ENCODE measurements at places on chromosomes 7 and 10.

- no peak for DNase-seq
These were observed 177.8 kb upstream of the PLPP4 start for GRCh38 chr10:120279196-120279595.

- no peak for DNase-seq
These were observed 498.4 kb upstream of the POM121L12 start for GRCh38 chr7:52537051-52537450.

- DNase-seq: no peak
These were observed 28.6 kb upstream of the COL13A1 start for GRCh38 chr10:69772933-69773704.

GRCh38 chr7:108078211-108078673 lies 51.9 kb downstream of the LAMB4 start:
- DNase-seq: no peak

DNA sequence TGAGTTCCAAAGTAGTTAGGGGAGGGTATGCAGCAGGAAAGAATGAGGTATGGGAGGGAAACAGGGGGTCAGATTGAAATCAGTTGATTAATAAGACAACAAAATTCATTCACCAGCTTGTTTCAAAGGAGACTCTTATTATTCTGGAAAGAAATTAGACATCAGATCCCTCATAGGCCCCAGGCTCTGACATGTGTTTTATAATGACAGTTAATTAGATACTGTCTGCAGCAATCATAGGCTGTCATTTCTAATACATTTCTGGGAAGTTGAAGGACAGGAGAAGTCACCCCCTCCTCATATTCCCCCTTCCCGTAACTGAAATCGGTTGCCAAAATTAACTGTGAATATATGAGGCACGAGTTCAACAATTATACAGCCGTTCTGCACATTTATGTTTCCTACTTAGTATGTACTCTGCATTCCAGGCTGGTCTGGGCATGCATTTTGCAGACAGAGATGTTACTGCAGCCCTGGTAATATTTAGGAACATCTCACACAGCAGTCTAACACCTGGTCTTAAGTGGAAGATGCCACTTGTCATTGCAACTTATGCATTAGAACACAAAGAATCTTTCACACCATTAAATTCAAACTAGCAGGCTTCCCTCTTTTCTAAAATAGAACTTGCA lies 355.2 kb upstream of the LRGUK start:
- DNase-seq: no peak

DNA sequence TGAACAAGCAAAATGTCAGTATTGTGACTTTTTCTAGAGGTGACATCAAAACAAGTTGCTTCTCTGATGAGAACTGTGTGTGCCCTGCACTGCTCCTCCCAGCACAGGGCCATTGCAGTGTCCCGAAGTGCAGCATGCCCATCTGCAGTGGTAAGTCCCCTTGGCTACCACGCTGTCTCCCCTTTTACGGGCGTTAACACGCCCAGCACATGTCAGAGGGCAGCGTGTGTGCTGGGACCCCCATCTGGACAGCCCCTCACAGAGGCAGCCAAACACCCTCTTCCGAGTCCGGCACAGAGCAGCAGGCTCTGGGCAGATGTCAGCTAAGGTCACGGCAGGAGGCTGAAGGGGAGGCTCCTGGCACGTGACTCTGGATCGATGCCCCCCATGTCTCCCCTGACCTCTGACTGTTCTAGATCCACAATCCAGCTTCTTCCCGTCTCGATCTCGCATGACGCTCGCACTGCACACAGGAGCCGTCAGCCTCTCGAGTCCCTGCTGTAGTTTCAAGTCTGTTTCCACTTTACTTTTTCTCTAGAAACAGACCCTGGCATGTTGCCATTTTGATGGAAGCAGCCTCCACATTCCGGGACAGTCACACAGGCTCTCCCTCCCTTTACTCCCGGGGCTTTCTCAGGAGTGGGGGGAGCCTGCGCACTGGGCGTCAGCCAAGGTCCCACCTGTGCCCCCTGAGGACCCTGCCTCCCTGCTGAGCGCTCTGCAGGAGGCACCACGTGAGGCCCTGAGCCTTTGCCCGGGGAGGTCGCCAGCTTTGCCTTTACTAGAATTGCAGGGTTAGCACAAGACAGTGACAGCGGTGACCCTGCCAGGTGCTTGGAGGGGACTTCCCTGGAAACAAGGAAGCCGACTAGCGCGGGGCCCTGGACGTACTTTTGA lies 133.8 kb downstream of the TCERG1L start:
- no peak for DNase-seq

GRCh38 chr7:25496476-25497368 lies 268.4 kb upstream of the NPVF start:
- no peak for DNase-seq

GRCh38 chr10:35758076-35758475 lies 116.0 kb upstream of the FZD8 start:
- no peak for DNase-seq

GRCh38 chr7:30921540-30922401 lies 10.1 kb downstream of the AQP1 start:
- peak; percentile 13 for DNase-seq

GRCh38 chr7:100122067-100122466 lies 2.6 kb downstream of the CNPY4 start:
- DNase-seq: no peak

DNA sequence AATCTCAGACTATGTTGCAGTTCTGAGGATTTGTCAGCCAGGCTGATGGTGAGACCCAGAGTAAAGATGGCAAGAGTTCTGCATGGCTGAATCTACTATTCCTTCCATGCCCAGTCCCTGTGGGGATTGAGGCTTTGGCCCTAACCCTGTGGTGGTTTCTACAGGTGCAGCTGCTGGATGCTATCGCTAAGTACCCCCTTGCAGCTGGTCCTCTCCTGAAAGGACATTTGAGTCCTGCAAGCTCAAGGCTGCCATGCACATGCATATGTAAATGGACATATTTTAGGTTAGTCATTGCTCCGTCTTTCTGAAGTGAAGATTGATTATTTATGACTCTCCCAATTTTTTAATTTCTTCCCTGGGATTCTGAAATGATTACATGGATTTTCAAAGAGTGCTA lies 1122.2 kb upstream of the CELF2 start:
- no peak for DNase-seq

- no peak for DNase-seq
These were observed 97.8 kb upstream of the COL1A2 start for GRCh38 chr7:94296881-94297280.

DNA sequence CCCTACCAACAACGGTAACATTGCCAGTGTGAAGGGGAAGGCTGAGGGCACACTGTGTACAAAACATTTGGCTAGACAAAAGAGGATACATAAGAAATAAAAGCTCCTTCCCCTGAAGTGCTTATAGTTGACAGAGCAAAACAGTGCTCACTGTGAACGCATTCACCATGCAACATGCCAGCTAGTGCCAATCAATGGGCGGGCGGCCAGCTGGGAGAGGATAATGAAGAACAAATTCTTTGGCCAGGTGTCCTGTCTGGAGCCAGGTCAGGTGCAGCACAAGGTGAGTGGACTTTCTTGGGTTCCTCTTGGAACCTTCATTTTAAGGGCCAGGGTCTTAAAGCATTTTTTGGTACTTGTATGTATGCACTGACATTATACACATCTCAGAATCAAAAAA lies 106.1 kb downstream of the ICA1 start:
- no peak for DNase-seq

DNA sequence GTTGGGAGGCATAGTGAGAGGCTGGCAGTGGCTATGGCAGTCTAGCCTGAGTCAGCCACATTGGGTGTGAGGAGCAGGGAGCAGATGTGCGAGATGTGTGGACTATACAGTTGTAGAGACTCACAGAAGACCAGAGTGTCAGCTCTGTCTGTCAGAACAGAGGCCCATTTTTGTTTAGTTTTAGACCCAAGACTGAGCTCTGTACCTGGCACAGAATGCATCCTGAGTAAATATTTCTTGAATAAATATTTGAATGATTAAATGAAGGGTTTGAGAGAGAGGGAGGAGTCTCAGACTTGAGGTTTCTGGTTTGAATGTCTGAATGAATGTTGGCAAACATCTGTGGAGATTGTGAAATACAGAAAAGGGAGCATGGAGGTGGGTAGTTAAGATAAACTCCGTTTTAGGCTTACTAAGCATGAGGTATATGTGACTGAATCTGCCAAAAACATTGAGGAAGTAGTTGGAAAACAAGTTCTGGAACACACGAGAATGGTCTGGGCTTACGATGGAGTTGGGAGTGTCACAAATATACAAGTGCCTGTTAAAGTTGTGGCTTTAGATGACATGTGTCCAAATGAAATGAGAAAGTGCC lies 3.6 kb downstream of the SEC23IP start:
- peak; percentile 29 for DNase-seq

DNA sequence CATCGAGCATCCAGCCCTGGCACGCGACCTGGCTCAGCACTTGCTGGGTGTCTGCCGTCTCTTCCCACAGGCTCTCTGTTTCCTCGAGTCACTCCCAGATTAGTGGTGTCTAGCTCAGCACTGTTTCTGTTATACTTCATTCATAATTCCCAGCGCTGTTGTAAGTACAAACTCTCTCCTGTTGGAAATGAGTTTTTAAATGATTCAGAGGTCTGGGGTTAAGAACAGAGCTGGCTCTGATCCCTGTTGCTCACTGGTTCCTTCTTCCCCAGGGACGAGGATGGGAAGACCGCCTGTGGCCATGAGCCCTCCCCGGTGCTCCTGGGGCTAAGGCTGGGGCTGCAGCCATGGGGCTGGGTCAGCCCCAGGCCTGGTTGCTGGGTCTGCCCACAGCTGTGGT lies 17.3 kb upstream of the C10orf95 start:
- DNase-seq: no peak

DNA sequence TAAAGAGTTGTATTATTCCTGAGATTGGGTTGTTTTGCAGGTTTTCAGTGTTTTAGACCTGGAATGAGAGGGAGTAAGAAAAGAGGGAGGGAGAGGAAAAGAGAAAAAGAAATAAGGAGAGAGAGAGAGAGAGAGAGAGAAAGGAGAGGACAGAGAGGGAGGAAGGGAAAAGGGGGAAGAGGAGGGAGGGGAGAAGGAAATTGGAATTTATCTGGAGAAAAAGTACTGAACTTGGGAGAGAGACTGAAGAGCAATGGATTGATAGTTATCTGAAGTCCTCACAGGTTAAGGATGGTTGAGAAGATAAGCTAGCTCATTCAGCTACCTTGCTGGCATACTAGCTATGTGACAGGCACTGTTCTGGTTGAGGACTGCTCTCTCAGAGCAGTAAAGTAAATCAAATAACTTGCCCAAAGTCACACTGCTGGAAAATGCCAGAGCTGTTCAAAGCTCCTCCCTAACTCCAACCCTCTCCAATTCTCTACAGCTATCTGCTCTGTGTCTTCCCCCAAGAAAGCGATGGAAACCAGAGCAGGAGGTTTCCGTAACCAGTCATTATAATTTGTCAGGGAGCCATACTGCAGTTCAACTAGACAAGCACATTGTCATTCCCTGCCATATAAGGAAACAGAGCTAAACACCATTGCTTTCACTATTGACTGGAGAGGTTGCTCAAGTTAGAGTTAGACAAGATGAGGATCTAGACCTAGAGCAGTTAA lies 10.7 kb downstream of the CALD1 start:
- DNase-seq: no peak

GRCh38 chr7:143243614-143244013 lies 19.6 kb upstream of the GSTK1 start:
- no peak for DNase-seq

DNA sequence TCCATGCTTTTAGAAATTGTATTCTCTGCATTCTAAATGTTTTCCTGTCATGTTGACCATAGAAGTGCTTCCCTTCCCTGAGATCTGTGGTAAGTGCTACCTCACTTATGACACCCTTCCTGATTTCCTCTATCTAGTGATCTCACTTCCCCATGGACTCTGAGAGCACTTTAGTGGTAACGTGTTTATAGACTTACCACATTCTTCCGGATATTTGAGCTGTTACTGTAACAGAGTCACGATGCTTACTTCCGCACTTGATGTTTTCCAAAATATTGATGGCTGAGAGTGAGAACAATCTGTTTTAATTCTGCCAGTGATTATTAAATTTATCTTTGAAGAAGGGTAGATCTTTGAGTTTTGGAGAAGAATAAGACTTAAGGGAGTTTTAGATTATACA lies 60.1 kb upstream of the NAMPT start:
- DNase-seq: no peak

GRCh38 chr10:1287971-1288401 lies 231.8 kb downstream of the WDR37 start:
- no peak for DNase-seq

DNA sequence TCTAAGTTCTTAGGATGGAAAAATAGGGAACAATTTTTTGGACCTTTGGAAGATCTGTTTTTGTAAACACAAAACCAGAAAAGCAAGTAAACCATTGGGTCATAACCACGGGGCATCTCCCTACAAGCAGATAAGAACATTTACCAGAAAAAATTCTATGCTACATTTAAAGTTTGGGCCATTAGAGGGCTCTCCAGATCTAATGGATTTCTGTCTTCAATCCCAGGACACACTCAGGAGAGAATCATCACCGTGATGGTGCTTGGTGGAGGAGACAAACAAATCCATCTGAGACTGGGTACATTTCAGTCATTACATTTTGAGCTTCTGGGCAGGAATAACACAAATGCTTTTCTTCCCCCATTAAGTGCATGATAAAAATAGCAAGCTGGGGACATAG lies 178.4 kb upstream of the TARP start:
- DNase-seq: no peak

- peak; percentile 7 for DNase-seq
These were observed 79.3 kb downstream of the INSYN2A start for GRCh38 chr10:127117125-127117524.

GRCh38 chr7:47947355-47947749 lies 914 bp downstream of the PKD1L1 start:
- no peak for DNase-seq

DNA sequence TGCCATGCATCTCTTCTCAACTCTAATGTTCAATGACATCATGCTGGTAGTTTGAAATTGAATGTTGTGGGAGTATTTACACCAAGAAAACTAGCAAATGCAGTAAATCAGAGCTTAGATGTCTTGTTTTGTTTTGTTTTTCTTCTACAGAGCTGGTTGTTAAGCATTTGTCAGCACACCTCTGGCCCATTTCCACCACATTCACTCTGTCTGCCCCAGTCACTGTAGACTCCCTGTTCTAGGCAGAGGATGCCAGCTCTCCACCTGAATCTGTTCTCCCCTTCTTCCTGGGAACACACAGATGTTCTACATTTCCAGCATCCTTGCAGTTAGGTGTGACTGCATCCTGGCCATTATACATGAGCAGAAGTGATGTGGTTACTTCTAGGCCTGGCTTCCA lies 4.1 kb upstream of the ARHGAP22 start:
- DNase-seq: no peak

GRCh38 chr10:44044549-44044948 lies 340.3 kb downstream of the CXCL12 start:
- DNase-seq: no peak

DNA sequence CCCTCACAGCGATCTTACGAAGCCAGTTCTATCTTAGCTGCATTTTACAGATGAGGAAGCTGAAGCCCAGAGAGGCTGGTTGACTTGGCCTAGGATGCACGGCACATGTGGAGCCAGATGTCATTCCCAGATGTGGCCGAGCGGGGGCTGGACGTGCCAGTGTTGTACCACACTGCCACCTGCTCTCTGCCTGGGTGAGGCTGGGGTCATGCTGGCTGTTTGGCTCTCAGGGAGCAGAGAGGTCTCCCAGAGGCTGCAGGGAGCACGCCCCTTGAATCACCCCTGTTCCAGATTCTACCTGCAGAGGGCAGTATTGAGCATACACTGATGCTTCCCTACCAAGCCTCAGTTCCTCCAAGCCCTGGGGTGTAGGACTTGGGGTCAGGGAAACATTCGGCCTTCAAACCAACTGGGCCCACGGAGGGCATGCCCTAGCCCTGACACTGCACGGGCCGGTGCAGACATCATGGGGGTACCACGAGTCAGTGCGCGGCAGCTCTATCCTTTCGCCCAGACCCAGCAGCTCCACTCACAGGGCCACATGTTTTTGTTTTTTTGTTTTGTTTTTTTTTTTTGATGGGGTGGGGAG lies 3.8 kb upstream of the GTF2IRD1 start:
- peak; percentile 73 for DNase-seq

- DNase-seq: no peak
These were observed 118.3 kb downstream of the DGKI start for GRCh38 chr7:137728426-137728825.

Measured in pancreas (tissue), 10 donors.